ENCODE measurements at places on chromosomes 2 and 18.

- DNase-seq = peak; percentile 23
These were observed 769 bp downstream of the FKBP1B start for GRCh38 chr2:24050041-24050979.

DNA sequence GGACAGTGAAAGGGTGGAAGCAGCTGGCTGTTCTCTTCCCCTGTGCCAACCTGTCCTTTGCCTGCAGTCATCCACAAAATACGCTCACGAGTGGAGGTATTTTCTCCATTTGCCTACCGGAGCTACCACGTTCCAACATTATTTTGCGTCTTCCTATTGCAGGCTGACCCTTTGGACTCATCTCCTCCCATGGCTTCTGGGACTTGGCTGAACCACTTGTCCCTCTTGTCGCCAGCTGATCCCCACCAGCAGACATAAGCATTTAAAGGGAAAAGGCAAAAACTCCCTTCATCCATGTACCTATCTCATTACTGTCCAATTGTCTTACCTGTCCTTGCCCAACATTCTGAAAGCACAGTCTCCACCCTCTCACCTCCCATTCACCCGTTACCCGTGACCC is 13.0 kb downstream of the C2orf74 start:
- DNase-seq = no peak

- no peak for DNase-seq
These were observed 601.1 kb upstream of the NRXN1 start for GRCh38 chr2:51633073-51633472.

DNA sequence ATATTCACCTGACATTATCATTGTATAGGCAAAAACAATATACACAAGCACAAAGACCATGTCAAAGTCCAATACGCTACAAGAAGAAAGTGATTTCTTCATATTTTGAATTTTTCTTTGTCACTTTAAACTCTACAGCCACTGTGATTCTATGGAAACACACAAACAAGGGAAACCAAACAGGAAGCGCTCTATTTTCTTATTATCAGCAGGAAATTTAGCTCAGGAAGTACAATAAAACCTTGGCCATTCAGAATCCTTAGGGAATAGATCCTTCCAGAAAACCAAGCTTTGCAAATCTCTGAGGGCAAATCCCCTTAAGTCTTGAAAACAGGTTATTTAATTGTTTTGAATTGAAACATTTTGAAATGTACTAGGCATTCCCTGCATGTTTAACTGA is 336.2 kb downstream of the EPHA4 start:
- no peak for DNase-seq

- DNase-seq = no peak
These were observed 53.0 kb upstream of the TANK start for GRCh38 chr2:161107265-161107664.

DNA sequence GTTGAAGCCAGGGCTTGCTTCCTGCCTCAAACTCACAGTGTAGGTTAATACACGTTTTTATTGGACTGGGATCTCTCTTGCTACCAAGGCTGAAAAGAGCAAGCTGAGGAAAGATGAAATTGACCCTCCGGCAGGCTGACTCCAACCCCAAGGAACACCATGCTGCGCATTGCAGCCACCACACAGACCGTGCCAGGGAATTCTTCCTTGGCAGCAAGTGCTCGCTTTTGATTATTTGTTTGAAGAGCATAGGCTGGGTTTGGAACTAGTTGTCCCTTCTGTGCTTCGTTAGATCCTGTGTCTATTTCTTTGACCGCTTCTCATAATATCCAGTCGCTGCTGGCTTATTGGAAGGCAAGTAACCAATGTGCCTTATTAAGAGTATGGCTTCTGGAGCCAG is 34.4 kb upstream of the DARS1 start:
- no peak for DNase-seq

GRCh38 chr2:11368059-11368572 is 23.7 kb upstream of the ROCK2 start:
- DNase-seq = no peak

GRCh38 chr2:20224164-20224715 is 690 bp downstream of the SDC1 start:
- DNase-seq = peak; percentile 58

DNA sequence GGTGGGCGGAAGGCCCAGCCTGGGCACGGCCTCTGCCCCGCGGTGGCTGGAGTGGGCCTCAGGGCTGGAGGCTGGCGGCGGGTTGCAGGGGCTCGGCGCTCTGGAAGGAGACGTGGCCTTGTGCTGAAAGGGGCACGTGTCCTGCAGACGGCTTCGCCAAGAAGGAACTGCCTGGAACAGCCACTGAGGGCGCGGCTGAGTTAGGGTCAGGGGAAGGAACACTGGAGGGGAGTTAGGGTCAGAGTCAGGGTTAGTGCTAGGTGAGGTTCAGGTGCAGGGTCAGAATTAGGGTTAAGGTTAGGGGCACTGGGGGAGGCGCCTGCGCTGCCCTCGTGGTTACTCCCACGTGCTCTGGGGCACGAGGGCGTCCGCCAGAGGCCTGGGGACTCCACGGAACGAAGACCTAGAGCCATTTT is 933 bp upstream of the ADNP2 start:
- DNase-seq = peak; percentile 43

DNA sequence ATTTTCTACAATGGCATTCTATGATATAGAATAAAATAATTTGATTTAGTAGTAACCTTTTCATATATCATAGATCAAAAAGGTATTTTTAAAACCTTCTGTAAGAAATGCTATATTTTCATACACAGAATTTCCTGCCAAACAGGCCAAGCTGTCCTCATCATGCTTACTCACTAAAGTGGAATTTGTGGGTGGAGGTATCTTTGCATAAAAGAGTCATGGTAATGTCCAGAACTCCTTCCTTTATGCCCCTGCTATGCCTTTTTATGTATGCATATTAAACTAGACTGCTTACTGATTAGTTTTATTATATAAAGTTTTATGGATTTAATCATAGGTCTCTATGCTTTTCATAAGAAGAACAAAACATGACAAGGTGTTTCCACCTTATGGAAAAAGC is 27.5 kb upstream of the MARCHF7 start:
- DNase-seq = no peak

DNA sequence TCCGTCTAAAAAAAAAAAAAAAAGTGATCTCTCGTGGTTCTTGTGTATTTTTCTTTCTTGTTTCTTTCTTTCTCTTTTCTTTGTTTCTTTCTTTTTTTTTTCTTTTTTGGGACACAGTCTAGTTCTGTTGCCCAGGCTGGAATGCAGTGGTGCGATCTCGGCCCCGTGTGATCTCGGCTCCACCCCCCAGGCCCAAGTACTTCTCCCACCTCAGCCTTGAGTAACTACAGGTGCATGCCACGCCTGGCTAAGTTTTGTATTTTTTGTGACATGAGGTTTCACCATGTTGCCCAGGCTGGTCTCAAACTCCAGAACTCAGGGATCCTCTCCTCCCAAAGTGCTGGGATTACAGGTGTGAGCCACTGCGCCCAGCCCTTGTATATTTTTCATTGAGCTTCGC is 91.4 kb downstream of the TMEM237 start:
- no peak for DNase-seq

- DNase-seq = no peak
These were observed 36.2 kb upstream of the IGFBP2 start for GRCh38 chr2:216596980-216597509.

- no peak for DNase-seq
These were observed 264.5 kb downstream of the BCL2 start for GRCh38 chr18:63054901-63055584.

- no peak for DNase-seq
These were observed 35.8 kb upstream of the NOSTRIN start for GRCh38 chr2:168766600-168766999.

DNA sequence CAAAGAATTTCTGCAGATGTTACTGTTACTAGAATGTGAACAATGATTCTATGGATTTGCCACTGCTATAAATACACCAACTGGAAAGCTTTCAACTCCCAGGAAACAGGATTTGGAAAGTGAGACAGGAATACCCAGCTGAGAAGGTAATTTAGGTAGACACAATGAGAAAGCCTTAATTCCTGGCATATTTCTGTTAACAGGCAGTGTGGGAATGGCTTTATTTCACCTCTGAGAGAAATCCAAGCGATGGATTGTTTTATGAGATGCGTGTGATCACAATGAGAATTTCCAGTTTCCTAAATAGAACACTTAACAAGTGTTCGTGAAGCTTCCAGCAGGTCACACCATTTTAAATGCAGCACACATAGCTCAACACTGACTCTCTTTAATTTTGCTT is 133.0 kb downstream of the SLC8A1 start:
- no peak for DNase-seq

DNA sequence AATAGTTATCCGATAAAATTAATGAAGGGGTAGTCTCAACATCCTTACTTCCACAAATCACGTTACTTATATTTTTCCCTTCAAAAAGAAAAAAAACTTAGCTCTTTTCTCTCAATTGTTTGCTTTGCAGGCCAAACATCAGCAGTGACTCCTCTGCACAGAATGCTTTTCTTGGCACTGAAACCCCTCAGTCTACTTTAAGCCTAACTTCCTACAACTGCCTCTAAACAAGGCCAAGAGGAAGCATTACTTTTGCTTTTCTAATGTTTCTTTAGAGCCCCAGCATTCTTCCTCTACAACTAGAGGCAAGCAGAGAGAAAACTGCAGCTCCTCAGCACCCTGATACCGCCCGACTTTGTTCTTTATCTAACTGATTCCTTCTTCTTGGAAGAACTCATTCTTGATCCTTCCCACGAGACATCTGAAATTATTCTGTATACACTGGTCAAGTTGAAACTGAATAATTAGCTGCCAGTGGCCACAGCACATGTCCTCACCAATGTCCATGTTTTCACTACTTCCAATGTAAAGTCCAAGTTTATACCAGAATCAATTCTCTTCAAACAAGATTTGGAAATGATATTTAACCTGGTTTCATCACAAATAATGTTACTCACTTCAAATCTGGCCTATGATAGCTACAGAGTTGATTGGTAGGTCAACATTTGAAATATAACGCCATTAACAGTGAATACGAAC is 55.3 kb downstream of the DTNB start:
- no peak for DNase-seq

- no peak for DNase-seq
These were observed 15.9 kb downstream of the MYCN start for GRCh38 chr2:15956230-15956629.

DNA sequence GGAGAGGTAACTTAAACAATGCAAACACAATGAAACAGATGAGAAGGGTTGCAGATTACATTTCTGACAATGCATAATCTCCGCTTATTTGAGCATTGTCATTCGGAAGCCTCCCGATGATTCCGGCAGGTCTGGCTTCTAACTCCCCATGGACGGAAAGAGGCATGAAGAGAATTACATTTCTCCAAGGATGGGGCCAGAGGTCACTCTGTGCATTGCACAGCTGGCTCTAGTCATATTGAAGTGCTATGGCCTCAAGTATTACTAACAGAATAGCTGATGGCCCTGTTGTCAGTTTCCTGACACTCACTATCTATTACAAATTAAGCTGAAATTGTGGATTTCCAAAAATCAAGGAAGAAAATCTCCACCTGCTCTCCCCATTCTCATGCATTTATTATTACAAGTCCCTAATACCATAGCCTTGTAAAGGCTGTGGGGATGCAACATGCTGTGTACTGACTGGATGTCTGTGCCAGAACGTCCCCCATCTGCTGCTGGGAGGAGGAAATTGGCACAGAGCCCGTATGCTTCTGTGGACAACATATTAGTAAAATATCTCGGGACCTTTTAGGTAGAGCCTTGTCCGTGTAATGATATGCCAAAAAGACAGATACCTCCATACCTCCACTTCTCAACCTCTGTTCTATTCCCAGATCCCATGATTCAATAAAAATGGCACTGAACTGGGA is 168.1 kb downstream of the SETBP1 start:
- no peak for DNase-seq

GRCh38 chr18:24296276-24296675 is 101.3 kb downstream of the OSBPL1A start:
- no peak for DNase-seq

GRCh38 chr2:33766175-33766574 is 167.1 kb upstream of the FAM98A start:
- no peak for DNase-seq

- DNase-seq = no peak
These were observed 220.7 kb downstream of the CAMKMT start for GRCh38 chr2:44582363-44583008.

DNA sequence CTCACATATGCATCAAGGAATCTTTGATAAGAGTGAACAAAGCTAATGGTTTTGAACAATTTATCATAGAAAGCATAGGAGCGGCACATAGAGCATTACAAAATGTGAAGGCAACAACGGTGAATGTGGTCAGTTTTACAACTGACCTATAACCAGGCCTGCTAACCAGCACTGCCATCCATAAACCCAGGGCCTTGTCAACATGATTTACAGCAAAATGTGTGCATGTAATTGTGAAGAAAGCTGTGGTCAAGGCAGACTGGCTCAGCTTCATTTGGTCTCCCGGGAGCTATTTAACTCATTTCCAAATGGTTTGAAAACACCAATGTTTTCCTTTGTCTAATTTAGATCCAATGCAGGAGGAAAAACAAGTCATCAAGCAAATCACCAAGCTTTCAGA is 119.8 kb downstream of the DHRS9 start:
- no peak for DNase-seq

- no peak for DNase-seq
These were observed 491.9 kb downstream of the IRS1 start for GRCh38 chr2:226307487-226308322.

GRCh38 chr2:17101596-17101995 is 416.6 kb downstream of the RAD51AP2 start:
- no peak for DNase-seq

- no peak for DNase-seq
These were observed 256.3 kb upstream of the LINC00305 start for GRCh38 chr18:64405161-64405560.

DNA sequence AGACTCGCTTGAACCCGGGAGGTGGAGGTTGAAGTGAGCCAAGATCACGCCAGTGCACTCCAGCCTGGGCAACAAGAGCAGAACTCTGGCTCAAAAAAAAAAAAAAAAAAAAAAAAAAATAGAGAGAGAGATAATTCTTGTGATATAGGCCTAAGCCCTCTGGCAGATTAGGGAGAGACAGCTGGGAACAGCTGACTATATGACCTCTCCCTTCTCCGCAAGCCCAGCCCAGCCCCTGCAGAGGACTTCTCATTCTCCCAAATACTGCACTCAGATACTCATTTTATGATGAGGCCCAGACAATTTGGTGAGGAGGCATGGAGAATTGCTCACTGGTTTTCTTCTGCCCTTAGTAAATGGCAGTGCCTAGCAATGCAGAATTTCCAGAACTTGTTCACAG is 262.0 kb downstream of the HAUS1 start:
- peak; percentile 5 for DNase-seq

GRCh38 chr2:100281521-100282438 is 40.5 kb downstream of the LONRF2 start:
- no peak for DNase-seq
